ENCODE measurements at places on chromosomes 11 and 22. TPM values are rescaled to one million over a fixed set of nuclear protein-coding genes. Genes with fewer than 3 reads are reported as not detected.
A peak's percentile ranks its signal among the peaks of the same experiment; 100 is the strongest.

GRCh38 chr22:29954203-29954855, 71.4 kb downstream of the MTMR3 start:
- DNase-seq, result no peak

Gene CCDC87
- total RNA-seq, result under 0.01 TPM

Gene SLC22A12
- total RNA-seq, result not detected

Gene HPX
- 1.3 TPM for total RNA-seq

- peak; percentile 30 for DNase-seq
Observed at GRCh38 chr11:34595391-34595790, 25.5 kb upstream of the EHF start.

Gene KDM4E
- total RNA-seq, result not detected

GRCh38 chr11:118662401-118663271, 16.8 kb downstream of the TREH start:
- no peak for DNase-seq

GRCh38 chr22:49429066-49429465, 398.6 kb downstream of the BRD1 start:
- DNase-seq, result no peak

DNA sequence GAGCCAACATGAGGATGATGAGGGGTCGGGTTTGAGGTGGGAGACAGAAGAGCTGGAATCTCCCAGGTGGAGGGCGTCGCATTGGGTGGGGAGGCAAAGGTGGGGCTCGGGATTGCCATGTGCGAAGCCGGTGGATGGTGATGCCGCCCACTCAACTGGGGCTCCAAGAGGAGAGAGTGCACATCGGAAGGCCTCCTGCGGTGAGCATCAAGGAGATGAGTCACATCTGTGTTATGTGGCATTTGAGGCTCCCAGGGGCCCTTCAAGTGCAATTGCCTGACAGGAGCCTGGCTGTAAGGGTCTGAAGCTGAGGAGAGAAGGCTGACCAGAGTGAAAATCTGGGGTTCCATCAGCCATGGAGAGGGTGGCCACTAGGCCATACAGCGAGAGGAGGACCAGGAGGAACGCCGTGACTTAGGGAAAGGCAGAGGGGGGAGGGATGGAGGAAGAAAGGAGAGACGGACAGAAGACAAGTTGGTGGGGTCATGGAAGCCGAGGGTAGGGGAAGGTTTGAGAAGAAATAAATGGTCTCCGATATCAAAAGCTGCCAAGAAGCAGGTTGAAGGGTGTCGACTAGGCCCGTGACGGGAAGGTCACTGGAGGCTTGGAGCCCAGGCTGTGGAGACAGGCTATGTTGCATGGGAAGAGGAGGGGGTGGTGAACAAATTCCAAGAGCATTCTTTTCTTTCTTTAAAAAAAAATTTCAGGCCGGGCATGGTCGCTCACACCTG, 21.3 kb downstream of the RASD2 start:
- no peak for DNase-seq

DNA sequence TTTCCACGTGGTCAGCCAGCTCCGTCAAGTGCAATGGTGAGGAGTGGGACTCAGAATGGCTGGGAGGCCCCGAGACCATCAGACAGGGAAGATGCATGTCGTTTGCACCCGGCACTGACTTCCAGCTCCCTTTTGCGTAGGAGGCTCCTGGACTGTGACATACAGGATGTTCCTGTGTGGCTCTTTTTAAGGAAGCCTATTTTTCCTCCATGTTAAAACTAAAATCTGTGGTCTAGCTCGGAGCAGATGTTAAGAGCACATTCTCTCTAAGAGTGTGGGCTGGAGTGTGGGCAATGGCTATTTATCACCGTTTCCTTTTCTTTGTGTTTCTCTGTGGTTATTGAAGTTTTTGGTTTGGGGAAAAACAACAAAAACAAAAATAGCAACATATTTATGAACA, 40.9 kb upstream of the AMPD3 start:
- no peak for DNase-seq

- DNase-seq, result no peak
Observed at GRCh38 chr11:85697747-85698146, 11.8 kb upstream of the CCDC89 start.

Gene TMEM45B
- 4.6 TPM for total RNA-seq

DNA sequence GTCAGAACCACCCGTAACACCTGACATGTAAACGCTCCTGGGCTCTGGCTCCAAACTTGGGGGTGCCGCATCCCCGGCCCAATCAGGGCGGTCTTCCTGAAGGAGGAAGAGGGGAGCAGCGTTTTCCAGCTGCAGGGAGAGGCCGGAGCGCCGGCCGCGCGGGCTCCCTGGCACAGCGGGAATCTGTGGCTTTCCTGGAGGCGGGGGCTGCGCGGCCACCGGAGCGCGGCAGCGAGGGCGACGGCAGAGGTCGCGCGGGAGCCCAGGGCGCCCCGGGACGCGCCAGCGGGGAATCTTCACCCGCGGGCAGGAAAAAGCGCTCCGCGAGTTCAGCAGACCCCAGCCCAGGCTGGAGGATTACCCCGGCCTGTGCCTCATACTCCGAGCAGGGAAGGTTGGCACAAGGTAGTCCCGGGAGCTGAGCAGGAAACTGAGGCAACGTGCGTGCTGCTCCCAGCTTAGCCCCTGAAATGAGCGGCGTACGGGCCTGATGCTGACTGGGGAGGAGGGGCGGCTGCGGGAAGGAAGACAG, 600 bp upstream of the ESAM start:
- peak; percentile 31 for DNase-seq

DNA sequence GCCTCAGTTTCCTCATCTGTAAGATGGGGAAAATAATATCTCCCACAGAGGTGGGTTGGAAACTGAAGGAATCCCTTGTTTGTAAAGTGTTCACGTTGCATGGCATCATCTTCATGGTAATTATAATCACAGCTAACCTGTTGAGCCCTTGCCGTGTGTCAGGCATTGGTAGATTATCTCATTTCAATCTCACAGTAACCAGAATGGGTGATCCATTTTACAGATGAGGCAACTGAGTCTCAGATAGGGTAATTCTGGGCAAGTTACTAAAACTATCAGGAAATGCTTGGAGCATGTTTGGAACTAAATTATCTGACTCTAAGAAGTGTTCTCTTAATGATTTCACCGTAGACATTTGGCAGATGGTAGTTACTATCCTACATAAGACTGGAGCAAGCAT, 109.4 kb downstream of the NAV2 start:
- DNase-seq, result no peak

- DNase-seq, result no peak
Observed at GRCh38 chr11:13260963-13261588, 16.5 kb upstream of the BMAL1 start.

Gene PLET1
- not detected for total RNA-seq

- DNase-seq, result no peak
Observed at GRCh38 chr11:528166-528814, 7.1 kb downstream of the HRAS start.

DNA sequence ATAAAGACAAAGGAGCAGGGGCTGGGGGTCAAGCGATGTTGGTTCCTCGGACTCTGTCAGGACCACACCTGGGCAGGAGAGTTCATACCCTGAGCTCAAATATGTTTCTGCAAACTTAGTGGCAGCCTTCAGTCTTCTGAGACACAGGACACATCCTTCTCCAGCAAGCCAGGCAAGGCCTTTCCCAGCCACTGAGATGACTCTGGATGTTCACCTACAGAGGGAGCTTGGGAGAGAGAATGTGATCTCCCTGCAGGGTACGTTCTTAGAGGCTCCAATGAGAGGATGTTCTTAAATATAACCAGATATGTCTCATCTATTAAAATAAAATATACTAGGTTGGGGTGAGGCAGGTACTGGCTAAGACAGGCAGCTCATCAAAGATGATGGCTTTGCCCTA, 461.5 kb downstream of the OPCML start:
- no peak for DNase-seq

GRCh38 chr11:103110391-103110790, 1.2 kb downstream of the DYNC2H1 start:
- DNase-seq, result no peak

GRCh38 chr11:34464591-34465051, 25.9 kb downstream of the CAT start:
- DNase-seq, result no peak

- no peak for DNase-seq
Observed at GRCh38 chr11:40166892-40167291, 1292.6 kb downstream of the LRRC4C start.

DNA sequence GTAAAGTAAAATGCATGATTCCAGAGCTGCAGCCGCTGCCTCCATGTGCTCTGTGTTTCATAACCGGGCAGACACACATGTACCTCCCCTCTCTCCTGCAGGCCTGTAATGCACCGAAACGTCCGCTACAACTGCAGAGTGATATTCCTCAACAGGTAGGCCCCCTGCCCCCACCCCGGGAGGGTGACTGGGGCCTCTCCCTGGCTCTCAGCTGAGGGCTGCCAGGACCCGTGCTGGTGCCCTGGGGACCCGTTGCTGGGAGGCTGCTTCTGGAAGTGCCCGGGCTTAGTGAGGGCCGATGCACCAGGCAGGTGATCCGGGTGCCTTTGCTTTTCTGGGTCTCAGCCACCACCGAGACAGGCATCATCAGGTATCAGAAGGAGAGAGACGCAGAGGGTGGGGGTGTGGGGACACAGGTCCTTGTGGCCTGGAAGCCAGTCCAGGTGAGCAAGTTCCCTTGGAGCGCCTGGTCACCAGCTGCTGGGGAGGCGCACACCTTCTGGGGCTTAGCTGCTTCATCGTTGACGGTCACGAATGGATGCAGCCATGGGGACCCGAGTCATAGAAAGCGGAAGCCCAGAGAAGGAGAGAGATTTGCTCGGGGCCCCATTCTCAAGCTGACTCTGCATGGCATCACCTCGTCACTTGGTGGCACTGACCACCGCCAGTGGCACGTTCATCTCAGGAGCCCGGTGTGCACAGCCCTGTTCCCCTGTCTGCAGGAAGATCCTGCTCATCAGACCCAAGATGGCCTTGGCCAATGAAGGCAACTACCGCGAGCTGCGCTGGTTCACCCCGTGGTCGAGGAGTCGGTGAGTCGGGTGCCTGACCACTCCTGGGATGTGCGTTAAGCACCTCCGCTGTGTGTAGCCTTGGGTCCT, 10.6 kb downstream of the NADSYN1 start:
- no peak for DNase-seq

- DNase-seq, result no peak
Observed at GRCh38 chr22:41184679-41185078, 20.4 kb upstream of the L3MBTL2 start.

Gene KDM4D
- total RNA-seq, result not detected

DNA sequence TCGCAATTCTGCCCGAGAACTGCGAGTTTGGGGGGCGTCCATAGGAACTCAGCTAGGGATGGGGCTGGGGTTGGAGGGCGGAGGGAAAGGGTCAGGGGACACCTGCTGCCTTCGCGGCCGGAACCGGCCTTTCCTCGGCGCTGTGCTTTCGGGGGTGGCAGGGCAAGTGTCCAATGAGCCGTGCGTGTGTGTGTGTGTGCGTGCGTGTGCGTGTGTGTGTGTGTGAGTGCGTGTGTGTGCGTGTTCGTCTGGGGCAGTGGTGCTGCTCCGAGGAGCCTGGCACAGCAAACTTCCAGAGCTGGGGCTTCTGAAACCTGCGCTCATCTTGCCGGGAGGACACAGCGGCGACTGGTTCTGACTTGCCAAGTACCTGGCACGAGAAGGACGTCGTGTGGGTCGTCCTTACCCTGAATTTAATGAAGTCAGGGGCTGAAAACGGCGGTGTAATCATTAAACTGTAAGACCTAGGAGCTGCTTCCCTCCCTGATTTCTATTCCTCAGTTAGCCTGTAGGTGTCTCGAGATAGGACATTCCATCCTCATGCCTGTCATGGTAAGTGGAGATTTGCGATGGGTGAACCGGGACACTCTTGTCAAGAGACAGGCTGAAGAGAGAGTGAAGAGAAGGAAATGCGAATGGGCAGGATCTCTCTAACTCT, 27.0 kb upstream of the AMOTL1 start:
- peak; percentile 37 for DNase-seq

GRCh38 chr22:48055827-48056226, 1293.4 kb downstream of the TBC1D22A start:
- DNase-seq, result no peak

GRCh38 chr22:22099194-22099486, 116.6 kb upstream of the TOP3B start:
- no peak for DNase-seq

Gene OR5P2
- total RNA-seq, result not detected

DNA sequence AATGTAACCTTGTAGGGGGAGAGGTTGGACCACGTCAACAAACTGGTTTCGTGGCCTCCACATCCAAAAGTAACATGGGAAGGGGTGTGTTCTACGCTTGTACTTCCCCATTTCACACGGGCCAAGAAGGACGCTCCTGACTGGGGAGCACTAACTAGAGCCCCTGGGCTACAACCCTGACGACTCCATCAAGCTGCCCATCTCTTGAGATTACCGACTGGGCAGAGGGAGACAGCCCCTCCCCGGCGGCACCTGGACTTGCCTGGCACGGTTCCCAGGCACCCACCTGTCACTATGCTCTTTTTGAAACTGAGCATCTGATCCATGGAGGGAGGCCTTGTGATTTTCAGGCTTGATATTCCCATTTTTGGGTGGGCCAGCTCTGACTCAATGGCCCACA, 68.5 kb downstream of the SHANK2 start:
- no peak for DNase-seq

DNA sequence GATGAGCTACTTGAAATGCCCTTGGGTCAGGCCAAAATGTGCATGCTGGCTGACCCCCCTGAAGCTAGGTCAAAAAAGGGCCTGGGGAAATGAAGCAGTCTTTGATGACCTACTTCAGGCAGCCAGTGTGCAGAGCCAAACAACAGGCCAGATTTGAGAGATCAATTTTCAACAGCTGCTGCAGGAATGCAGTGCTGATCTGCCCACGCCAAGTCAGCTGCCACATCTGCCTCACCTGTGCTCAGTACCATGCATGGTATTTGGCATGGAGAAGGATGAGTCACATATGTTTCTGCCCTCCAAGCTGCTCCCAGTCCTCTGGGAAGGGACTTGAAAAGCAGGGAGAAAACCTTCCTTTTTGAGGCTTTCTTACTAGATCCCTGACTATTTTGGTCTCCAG, 35.8 kb downstream of the MTNR1B start:
- DNase-seq, result no peak

DNA sequence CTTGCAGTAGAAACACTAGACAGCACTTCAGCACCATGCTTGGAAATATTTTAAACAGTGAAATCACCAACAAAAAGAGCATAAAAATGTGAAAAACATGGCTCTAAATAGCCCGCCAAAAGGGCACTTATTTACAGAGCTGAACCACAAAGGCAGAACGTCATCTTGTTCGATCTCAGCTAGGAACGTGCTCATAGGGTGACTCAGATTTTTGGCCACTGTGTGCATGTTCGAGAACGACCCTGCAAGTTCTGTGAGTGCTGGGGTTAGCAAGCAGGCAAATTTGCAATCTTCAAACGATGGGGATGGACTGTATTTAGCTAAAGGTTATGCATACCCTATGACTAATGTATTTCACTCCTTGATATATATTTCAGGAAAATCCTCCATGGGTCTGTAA, 30.6 kb downstream of the OR2AT4 start:
- no peak for DNase-seq

Gene RHOD
- 33.5 TPM for total RNA-seq

Gene FGF19
- not detected for total RNA-seq

Gene UPK3A
- not detected for total RNA-seq

- no peak for DNase-seq
Observed at GRCh38 chr22:27231266-27231665, 570.3 kb downstream of the MN1 start.

Gene OR2AG1
- not detected for total RNA-seq

GRCh38 chr11:35182317-35182939, 43.5 kb downstream of the CD44 start:
- no peak for DNase-seq

GRCh38 chr11:72327606-72328005, 83.6 kb upstream of the PHOX2A start:
- DNase-seq, result no peak

- DNase-seq, result no peak
Observed at GRCh38 chr11:13102513-13102840, 93.4 kb downstream of the RASSF10 start.
